ENCODE measurements at places on chromosomes 7 and 10.

DNA sequence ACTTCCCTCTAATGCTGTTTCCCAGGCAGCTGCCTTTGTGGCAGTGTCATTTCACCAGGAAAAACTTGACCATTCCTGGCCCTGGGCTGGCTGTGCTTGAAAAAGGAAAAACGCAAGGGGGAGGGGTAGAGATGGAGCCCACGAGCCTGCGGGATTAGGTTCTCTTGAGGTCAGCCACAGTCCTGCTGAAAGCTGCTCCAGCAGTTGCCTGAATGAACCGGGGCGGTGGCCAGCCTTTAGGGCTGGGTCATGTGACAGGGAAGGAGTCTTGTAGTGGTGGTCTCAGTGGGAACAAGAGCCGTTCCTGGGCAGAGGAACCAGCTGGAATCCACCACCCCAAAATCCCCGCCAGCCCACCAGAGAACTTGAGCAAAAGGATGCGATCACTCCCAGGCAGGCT lies 51.2 kb upstream of the LRRC4 start:
- no peak for DNase-seq

DNA sequence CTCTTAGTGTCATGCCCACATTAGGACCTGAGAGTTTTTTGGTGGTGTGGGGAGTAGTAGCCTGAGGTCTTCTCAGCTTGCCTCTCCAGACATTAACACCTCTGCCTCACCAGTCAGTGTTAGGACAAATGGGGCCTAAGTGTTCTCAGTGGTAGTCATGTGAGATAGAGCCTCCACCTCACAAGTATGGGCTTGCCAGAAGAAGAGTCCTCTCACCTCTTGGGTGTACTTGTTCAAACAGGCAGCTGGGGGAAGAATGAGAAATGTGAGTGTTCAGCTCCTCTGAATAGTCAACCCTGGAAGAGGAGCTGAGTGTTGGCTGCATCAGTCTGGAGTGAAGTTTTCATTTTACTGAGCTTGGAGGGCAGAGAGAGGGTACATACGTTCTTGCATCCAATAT lies 464.6 kb downstream of the POM121L12 start:
- DNase-seq: no peak

DNA sequence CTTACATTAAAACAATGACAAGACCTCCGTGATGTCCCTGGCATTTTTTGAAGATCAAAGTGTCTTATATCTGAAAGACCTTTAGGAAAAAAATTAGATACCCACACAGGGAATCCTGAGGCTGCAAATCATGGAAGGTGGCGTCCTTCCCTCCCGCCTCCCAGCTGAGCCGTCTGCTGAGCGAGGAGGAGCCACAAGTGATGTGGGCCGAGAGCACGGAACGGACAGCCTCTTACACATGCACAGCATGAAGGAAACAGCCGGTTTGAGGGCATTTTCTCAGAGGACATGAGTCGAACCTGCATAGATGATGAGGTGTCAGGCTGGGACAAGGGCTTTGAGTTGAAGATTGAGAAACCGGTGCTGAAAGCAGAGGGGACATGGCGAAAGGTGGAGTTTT lies 163.3 kb downstream of the ADARB2 start:
- no peak for DNase-seq

DNA sequence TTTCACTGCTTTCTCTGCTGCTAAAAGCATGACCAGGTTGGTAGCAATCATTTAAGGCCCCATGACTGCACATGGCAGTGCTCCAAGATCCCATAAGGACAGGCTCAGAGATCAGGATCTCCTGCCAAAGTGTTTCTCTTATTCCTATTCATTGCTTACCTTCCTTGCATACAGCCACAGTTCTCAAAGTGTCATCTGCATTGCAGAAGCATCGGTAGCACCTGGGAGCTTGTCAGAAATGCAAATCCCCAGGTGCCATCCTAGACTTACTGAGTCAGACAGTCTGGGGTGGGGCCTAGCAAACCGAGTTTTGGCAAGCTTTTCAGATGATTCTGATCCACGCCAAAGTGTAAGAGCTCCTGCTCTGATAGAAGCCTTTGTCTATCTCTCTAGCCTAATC lies 489.0 kb upstream of the AUTS2 start:
- DNase-seq: no peak

DNA sequence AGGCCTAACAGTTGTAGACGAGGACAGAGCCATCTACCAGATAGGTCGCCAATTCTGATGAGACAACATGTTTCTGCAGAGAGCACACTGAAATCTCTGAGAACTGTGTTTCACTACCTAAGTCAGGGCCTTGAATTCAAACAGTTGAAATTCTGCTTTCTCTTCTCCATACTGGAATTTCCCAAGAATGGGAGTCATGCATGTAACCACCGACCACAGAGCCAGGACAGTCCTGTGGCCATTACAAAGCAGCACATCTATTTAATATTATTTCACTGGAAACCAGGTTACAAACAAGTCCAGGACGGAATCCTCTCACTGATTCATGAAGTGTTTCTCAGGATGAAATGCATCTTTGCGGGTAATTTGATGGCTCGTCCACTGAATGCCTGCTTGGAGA lies 62.0 kb upstream of the ST8SIA6 start:
- DNase-seq: no peak

DNA sequence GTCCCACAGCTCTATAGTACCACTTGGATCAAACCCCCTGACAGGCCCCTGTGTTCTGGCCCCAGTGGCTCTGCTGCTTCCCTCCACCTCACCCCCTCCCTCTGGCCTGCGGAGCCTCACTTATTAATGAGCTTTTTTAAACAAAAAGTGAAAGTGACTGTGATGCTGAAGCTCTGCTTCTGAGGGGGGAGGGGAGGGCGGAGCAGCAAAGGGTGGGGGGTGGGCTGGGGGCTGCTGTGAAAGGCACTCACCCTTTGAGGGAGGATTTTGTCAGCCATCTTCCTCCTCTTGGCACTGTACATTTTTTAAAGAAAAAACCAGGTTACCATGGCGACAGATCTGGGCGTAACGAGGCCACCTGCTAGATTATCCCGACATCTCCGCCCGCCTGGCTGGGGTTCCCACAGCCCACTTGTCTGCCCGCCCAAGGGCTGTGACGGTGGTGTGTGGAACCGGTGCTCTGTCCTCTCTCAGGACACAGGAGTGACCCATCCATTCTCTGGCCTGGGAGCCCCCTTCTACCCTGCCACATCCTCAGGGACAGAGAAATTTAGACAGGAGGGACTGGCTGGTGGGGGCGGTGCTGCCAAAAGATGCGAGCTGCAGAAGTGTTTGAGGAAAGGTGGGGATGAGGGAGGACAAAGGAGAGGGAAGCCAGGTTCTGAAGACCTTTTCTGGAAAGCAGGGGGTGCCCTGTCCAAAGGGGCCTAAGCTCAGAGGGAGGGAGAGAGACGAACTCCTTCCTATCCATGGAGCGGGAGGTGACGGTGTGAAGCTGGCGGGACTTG lies 4.9 kb downstream of the SMARCD3 start:
- DNase-seq: no peak

DNA sequence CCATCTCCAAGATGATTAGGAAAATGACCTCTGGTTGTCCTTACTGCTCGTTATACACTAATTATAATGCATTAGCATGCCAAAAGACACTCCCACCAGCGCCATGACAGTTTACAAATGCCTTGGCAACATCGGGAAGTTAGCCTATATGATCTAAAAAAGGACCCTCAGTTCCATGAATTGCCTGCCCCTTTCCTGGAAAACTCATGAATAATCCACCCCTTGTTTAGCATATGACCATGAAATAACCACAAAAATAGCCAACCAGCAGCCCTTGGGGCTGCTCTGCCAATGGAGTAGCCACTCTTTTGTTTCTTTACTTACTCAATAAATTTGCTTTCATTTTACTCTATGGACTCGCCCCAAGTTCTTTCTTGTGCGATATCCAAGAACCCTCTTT lies 41.6 kb upstream of the KCNMA1 start:
- no peak for DNase-seq

- no peak for DNase-seq
These were observed 27.3 kb downstream of the RALA start for GRCh38 chr7:39650676-39651075.

DNA sequence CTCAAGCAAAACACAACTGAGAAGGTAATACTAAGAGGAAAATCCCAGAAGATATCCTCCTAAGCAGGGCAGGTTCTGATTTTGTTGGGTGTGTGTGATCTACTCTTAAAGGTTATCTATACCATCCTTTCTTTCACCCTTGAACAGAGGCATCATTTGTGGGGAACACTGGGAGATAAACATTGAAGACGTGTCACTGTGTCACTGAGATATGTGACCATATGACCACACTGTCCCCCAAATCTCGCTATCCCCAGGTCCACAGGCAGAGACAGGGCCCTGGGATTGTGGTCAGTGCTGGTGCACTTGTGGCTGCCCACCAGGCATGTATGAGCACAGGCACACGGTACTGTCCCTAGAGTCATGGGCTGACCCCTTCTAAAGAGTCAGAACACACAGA lies 30.0 kb downstream of the TECTB start:
- no peak for DNase-seq

DNA sequence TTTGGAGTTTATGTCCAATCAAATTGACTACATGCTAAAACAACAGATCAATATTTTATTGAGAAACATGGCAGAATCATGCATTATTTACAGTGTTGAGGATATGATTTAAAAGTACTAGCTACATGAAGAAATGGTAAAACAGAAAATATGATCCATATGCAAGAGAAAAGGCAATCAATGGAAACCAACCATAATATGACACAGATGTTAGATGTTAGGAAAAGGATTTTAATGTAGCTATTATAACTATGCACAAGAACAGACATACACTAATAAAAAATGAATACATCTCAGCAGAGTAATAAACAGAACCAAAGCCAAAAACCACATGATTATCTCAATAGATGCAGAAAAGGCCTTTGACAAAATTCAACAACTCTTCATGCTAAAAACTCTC lies 166.2 kb upstream of the CACNA2D1 start:
- no peak for DNase-seq

GRCh38 chr7:94763268-94763667 lies 107.3 kb upstream of the SGCE start:
- DNase-seq: no peak

- DNase-seq: no peak
These were observed 25.3 kb downstream of the CCDC7 start for GRCh38 chr10:32471232-32471631.

DNA sequence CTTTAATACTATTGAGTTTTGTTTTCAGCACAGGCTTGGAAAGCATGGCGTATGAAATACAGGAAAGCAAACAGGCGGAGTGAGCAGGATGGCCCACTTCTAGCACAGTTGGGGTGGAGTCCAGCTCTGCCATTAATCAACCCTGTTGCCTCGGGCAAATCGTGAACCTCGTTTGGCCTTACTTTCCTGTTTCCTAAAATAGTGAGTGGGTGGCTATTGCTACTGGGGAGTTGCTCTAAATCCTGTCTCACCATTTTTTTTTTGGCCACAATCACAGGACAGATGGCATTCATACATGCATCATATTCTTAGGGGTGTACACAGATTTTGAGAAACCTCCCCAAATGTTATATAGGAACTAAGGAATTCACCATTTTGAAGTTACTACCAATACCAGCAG lies 157.8 kb downstream of the ANLN start:
- DNase-seq: no peak

GRCh38 chr10:89502549-89502948 lies 32.8 kb downstream of the SLC16A12 start:
- no peak for DNase-seq

DNA sequence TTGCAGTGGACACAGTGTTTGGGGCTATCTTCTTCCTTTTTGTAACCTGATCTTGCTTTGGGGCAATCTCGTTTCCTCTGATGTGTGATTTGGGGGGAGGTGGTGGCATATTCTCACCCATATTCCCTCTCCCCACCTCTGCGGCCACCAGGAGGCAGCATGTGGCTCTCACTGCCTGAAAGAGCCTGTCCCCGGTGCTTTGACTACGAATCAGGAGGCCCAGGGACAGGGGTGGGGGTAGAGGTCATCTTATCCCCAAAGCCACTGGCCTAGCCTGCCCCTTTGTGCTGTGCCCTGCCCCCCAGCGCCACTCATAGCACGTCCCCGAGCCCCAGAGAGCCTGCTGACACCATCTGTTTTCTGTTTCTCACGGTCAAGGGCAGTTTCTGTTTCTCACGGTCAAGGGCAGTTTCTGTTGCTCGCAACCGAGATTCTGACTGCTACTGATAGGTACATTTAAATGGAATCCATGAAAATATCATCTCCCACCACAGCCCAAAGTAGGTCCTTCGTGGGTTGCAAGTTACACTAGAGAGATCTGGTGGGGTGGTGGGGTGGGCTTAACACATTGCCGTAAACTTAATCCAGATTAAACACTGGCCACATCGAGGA lies 28.2 kb downstream of the PHYH start:
- peak; percentile 32 for DNase-seq

DNA sequence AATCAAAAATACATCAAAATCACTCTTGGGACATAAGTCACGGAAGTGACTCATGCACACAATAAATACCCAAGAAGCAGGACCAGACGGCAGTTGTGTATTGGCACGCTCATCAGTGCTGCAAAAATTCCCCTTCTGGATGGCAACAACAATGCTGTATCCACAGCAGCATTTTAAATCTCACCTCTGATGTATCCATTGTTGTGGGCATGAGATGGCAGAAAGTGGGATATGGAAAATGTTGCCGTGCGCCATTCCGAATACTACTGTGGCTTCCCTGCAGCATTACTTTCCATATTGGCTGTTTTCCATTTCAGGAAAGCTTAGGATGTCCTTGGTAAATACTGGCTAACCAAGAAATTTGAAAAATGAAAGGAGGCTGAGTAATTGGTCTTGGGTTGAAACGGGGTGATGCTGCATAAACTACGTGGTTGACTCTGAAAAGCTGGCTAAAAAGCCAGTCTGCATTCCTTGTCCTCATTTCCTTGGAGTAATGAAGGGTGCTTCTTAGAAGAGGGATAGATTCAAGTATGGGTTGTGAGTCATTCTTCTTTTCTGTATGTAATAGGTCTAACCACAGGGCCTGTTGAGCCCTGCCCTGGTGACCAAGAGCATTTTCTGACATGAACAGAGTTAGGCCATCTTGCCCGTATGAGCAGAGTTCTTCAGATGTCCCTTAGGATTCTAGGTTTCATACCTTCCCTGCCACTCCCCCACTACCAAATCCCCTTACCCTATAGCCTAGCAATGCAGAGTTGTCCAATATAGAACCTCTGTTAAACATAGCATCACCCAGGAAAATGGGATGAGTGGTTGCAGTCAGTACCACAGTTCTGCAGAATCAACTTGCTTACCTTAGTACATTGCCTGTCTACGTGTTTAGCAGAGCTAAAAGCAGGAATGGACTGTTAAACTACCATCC lies 36.3 kb upstream of the TOMM7 start:
- DNase-seq: peak; percentile 69

GRCh38 chr10:43352951-43353350 lies 18.5 kb upstream of the FXYD4 start:
- DNase-seq: no peak

- no peak for DNase-seq
These were observed 31.0 kb downstream of the ADRA2A start for GRCh38 chr10:111107846-111108245.

- DNase-seq: no peak
These were observed 16.9 kb downstream of the SVIL start for GRCh38 chr10:29617880-29618340.

- DNase-seq: no peak
These were observed 77.4 kb upstream of the FRMD4A start for GRCh38 chr10:14408139-14408538.

- no peak for DNase-seq
These were observed 109.4 kb downstream of the SEMA3A start for GRCh38 chr7:84085147-84085546.

GRCh38 chr10:132418527-132419416 lies 21.8 kb downstream of the PWWP2B start:
- DNase-seq: peak; percentile 49

GRCh38 chr10:125411724-125412123 lies 251.4 kb upstream of the CTBP2 start:
- peak; percentile 16 for DNase-seq

- no peak for DNase-seq
These were observed 1.4 kb downstream of the KIN start for GRCh38 chr10:7786430-7786829.

Data from HCT116 (cell line).